AML-193 (cell line): ENCODE measurements at places on chromosomes 2 and 18.

DNA sequence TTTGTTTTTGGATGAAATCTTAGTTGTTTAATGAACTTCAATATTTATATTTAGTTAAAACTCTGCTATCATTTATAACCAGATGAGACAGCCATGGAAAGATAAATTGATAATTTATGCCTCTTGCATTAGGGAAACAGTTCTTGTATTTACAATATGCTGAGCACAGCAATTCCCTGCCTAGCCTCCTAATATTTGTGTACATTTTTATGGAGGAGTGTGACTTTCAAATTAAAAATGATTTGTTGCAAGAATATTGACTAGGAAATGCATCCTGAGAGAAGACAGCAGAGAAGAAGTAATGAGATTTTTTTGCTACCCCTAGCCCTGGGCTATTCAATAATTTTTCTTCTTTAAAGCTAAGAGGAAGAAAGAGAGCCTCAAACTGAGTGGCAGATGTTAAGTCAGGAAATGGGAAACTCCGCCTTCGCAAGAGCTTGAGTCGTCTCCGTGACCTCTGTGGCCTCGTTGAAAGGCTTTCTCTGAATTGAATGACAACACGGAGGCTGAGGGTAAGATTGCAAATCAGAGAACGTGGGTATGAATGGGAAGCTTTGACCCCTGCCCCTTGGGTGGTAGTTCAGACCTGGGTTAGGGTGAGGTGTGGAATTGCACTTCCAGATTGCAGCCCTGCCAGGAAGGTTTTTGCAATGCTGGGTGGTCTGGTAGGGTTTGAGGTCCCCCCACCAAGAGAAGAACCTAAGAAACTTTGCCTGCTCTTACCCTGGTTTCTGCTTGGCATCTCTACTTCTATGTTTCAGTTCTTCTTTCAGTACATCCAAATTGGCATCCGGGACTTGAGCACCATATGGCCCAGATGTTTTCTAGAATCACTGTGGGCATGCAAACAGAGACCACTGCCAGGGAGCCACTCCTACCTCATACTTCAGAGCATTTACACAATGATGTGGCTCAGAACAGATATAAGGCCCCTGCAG, 210.3 kb upstream of the RBMS1 start:
- DNase-seq, result peak; percentile 84

DNA sequence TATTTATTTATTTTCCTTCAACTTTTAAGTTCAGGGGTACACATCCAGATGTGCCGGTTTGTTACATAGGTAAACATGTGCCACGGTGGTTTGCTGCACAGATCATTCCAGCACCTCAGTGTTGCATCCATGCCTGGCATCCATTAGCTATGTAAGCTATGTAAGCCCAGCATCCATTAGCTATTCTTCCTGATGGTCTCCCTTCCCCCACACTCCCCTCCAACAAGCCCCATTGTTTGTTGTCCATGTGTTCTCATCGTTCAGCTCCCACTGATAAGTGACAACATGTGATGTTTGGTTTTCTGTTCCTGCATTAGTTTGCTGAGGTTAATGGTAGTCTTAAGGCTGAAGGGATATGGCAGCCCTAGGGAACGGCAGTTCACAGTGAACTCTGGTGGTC, 203.4 kb downstream of the CTNNA2 start:
- DNase-seq, result no peak

DNA sequence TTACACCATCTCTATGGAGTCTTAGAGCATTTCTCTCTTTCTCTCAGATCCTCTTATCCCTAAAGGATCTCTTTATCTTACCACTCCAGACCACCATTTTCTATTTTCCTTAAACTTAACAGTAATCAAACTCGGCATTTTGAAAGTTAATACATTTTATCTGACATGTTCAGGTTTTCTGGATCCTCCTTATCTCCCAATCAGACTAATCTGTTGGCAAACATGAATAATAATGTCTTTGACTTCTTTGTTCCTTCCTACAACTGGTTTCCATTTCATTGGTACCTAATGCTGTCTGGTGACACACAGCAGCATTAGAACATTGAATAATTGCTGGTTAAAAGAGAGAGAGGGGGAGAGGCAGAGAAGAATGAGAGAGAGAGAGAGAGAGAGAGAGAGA, 932.1 kb upstream of the FSHR start:
- DNase-seq, result no peak

DNA sequence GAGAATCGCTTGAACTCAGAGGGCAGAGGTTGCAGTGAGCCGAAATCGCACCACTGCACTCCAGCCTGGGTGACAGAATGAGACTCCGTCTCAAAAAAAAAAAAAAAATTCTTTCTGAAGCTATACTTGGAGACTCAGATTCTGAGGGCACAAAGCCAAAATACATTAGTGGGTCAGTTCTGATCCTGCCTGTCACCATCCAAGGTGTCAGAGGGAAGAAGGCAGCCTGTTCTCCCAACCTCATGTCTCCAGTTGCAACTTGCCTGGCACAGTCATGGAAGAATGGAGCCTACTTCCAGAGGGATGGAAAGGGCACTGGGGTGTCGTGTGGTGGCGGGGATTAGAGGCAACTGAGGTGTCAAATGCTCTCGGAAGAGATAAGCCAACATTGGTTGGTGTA, 104.8 kb upstream of the GATA6 start:
- DNase-seq, result no peak

DNA sequence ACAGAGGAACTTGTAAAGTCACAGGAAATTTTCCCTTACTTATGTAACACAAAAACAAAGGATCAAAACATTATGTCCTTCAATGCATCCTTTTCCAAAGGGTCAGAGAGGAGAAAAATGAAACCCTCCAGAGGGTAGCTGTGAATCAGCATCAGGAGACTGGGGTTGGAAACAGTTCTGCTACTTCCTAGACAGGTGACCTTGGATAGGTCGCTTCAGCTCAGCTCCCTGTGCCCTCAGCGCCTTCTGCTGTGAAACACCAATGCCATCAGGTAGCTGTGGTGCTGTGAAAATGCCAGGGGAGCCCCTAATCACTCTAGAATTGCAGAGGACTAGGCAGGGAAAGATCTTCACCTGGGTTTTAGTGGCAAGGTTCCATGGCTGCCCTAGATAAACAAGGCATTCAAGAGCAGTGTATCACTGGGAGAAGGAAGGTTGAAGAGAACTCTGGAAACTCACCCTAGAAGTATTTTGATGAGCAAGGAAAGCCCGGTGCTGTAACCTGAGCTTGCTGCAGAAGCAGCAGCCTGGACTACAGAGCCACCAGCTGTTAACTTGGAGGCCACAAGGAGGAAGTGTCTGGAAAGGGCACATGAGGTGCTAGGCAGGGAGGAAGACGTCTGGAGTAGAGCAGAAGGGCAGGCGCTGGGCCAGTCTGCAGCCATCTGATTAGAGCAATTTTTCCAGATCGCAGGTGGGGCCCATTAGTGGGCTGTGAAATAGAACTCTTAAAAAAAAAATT, 100.7 kb upstream of the MCFD2 start:
- peak; percentile 60 for DNase-seq

DNA sequence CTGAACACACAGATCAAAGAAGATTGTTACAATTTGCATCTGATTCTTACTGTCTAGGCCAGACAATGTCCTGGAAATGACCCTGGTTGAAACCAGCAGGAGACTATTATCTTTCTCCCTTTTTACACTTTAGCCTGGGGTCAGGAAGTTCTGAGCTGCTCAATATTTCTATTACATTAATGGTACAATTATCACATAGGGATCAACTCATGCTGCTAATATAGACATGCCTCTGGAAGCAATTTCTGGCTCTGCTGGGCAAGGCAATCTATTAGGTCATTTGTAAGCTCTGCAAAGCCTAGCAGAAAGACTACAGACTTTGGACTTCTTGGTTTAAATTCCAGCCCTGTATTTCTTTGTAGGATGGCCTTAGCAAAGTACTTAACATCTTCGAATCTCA, 205.3 kb downstream of the LRP1B start:
- DNase-seq, result no peak

GRCh38 chr2:61557381-61557780, 19.2 kb upstream of the XPO1 start:
- no peak for DNase-seq

- no peak for DNase-seq
Observed at GRCh38 chr2:16215902-16216557, 275.7 kb downstream of the MYCN start.

DNA sequence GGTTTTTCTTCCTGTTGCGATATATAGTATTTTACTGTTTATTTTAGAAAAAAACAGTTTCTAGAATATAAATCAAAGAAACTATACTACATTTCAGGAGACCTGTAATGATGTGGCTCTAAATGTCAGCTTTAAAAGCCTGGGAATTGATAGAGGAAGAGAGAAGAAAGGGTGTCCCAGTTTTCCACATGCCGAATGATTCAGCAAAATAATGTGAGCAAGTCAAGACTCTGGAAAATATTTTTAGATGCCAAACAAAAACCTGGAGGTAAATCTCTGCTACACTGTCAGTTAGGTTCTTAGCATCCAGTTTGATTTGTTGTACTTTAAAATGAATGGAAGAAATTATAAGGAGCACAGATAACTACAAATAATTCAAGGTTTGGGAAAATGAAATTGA, 67.1 kb upstream of the DSG1 start:
- DNase-seq, result no peak

DNA sequence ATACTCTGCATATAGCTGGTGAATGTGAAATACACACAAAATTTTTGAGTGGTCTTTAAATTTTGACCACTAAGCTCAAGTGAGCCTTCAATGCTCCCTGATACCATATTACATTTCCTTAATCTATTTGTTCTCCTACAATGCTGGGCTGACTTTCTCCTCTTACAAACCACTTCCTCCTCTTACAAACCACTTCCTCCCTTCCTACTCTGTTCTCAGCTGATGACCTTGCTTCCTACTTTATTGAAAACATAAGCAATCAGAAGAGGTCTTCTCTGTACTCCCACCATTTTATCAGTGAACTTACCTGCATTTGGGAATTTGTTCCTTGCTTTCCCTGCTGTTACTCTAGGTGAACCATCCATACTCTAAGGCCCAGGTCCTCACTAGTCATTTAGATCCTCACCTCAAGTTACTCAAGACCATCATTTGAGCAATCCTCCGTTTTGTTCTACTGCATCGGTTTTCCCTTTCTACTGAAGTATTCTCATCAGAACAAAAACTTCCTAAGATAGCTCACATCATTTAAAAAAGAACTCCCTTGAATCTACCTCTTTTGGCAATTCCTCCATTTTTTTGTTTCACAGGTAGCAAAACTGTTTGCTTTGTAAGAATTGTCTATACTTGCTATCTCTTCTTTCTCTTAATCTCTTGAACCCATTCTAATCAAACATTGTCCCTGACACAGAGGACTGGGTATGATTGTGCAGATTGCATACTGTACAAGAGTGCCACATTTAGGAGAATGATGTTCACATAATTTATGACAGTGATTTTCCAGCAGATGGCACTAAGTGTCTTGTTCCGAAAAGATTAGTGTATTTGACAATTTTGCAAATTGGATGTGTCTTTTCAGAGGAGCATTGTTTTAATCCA, 96.5 kb downstream of the EPB41L5 start:
- DNase-seq, result peak; percentile 78

GRCh38 chr2:221285148-221285547, 287.0 kb downstream of the EPHA4 start:
- no peak for DNase-seq

GRCh38 chr2:118846953-118847761, at the start of gene EN1:
Gene EN1 (minus strand): TSS chr2:118847648. CDS start chr2:118847167, 481 bp downstream.
- no peak for DNase-seq
